Erythroblast (primary cell): ENCODE measurements at places on chromosomes 3 and 15.

DNA sequence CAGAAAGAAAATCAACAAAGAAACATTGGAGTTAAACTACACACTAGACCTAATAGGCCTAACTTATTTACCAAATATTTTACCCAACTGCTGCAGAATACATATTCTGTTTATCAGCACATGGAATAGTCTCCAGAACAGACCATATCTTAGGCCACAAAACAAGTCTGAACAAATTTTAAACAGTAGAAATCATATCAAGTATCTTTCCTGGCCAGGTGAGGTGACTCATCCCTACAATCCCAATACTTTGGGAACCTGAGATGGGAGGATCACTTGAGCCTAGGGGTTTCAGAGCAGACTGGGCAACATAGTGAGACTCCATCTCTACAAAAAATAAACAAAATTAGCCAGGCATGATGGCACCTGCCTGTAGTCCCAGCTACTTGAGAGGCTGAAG, 18.1 kb upstream of the KPNA4 start:
- no peak for DNase-seq

GRCh38 chr3:62416144-62416543, 42.8 kb upstream of the FEZF2 start:
- no peak for DNase-seq

DNA sequence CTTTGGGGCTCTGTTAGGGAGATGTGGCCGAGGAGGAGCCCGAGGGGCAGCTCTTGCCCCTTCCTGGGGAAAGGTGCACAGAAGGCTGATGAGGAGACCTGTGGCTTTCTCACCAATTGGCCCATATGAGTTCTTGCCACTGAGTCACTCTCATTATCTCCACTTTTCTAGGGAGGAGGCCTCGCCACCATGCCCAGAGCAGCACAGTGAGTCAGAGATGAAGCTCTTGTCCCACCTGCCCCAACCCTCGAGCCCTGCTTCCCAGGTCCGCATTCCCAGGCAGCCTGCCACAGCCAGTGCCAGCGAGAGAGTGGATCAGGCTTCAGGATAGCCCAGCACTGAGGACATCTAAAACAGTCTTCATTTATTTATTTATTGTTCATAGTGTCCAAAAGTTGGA, 53.5 kb downstream of the AMOTL2 start:
- no peak for DNase-seq

- DNase-seq: no peak
Observed at GRCh38 chr3:188529228-188529627, 375.3 kb downstream of the LPP start.

- no peak for DNase-seq
Observed at GRCh38 chr15:42159381-42160015, 3.1 kb upstream of the PLA2G4F start.

- DNase-seq: no peak
Observed at GRCh38 chr3:42052484-42053351, 38.4 kb upstream of the TRAK1 start.

DNA sequence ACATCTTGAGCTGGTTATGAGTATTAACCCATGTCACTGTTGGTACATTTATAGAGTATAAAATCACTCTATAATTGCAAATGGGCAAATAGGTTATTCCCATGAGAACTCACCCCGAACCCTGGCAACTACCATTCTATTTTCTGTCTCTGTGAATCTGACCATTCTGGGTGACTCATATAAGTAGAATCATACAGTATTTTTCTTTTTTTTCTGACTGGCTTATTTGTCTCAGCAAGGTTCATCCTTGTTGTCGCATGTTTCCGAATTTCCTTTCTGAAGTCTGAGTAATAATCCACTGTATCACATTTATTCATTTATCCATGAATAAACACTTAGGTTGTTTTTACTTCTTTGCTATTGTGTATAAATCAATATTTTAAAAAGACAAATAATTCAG, 59.9 kb upstream of the CHRM5 start:
- DNase-seq: no peak

DNA sequence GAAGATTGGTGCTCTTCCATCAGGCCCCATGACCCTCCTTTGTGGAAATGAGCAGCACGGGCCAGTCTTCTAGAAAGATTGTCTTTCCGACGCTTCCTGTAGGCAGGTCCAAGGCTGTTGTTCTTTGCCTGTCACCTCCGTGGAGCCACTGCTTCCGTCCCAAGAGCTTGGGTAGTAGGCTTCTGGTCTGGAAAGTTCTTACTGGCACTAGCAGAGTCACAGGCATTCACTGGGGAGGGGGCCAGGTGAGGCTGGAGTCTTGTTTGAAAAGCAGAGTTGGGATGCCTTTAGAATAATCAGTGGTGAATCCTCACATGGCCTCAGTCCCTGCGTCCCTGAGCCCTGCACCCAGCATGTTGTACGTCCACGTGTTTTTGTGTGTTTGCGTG, 76.2 kb upstream of the ADPGK start:
- DNase-seq: no peak

DNA sequence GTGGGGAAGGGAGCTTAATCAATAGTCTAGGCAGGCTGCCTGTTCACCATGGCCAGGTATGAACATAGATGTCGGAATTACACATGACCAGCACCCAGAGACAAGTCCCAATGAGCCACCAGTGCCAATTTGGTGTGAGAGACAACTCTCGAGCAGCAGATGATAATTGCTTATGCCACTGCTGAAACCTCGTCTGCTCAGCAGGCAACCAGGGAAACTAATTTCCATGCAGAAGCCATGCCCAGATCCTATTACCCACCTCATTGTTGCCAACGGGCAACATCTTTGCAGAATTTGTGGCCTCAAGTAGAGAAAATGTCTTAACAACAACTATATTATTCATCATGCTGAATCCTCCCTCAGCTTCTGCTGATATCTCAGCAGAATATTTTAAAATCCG, 84.9 kb downstream of the CGGBP1 start:
- DNase-seq: no peak

- DNase-seq: no peak
Observed at GRCh38 chr3:54968546-54969172, 40.8 kb upstream of the LRTM1 start.

GRCh38 chr3:41792806-41793205, 169.1 kb downstream of the ULK4 start:
- DNase-seq: no peak

DNA sequence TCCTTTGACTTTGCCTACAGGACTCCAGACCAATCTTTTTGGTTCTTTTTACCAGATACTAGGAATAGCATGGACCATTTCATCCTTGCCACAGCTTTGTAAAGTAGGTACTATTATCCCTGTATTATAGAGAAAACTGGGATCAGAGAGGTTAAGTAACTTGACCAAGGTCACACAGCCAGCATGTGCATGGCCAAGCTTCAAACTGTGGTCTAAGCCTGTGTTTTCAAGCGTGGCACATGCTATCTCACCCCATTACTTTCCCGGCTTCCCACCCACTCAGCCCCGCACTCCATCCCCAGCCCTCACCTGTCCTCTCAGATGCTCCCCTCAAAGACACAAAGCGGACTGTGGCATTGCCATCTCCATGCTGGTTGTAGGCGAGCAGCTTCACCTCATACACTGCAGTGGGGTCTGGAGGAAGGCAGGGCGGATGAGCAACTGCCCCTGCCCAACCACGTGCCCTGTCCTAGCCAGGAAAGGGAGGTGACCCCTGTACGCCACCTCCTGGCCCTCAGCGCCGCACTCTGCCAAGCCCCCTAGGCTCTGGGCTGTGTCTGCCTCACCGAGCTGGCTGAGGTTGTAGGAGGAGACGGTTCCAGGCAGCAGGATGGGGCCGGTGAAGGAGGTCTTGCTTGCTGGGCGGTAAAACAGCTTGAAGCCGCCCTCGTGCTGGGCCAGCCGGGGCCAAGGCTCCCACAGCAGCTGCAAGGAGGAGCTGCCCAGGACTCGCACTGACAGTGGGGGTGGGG, 25.7 kb downstream of the RNU5B-1 start:
- no peak for DNase-seq

- DNase-seq: no peak
Observed at GRCh38 chr15:77838061-77838460, 205.3 kb upstream of the LINGO1 start.

- no peak for DNase-seq
Observed at GRCh38 chr15:97902140-97902780, 58.2 kb upstream of the ARRDC4 start.

DNA sequence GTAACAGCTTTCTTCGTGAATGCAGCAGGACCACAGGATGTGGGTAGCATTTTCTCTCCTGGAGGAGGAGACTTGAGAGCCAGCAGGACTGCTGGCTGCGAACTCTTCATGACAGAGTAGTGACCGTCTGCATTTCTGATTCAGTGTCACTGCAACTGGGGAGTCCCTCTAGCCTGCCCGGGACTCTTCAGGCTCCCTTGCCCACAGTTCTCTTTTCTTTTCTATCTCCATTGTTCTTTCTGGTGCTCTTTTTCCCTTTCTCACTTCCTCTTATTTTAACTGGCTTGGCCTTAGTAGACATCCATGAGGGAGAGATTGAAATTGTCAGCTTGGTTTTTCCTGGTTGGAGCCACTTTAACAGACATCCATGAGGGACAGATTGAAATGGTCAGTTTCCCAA, 49.9 kb upstream of the P2RY1 start:
- no peak for DNase-seq

DNA sequence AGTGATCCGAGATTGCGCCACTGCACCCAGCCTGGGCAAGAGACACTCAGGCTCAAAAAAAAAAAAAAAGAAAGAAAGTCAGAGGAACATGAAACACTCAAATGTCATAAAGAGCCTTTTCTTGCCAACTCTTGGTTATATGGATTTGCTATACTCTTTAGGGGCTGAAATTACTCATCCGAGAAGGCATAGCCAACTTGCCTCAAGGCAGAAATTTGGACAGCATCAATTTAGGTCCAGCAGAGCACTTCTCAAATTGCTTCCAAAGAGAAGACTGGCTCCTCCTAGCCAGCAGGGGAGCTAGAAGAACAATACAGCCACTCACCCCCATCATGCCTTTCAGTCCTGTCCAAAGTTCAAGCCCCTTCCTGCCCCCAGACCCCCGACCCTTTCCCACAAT, 43.8 kb downstream of the OSBPL10 start:
- DNase-seq: no peak

GRCh38 chr3:196942915-196943277, 568 bp upstream of the NCBP2 start:
- DNase-seq: peak; percentile 61

- no peak for DNase-seq
Observed at GRCh38 chr3:114848082-114848481, 299.0 kb downstream of the ZBTB20 start.

DNA sequence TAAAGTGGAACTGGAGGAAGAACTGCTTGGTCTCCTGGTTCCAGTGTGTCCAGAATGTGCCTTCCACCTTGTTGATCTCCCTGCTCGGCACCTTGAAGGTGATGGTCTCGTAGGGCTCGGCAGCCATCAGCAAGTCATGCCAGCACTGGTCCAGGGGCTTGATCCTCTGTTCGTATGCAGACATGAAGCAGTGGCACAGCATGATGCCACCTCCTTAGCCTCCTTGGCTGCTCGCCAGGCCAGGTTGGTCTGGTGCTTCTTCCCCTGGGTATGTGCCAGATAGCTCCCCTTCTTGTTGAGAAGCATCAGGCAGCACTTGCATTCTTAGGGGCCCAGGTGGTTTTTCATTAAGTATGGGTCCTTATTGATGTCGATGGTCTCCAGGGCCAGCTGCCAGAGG, 17.8 kb upstream of the TXNRD3 start:
- no peak for DNase-seq

- peak; percentile 64 for DNase-seq
Observed at GRCh38 chr3:37967260-37967881, 23.2 kb upstream of the VILL start.

DNA sequence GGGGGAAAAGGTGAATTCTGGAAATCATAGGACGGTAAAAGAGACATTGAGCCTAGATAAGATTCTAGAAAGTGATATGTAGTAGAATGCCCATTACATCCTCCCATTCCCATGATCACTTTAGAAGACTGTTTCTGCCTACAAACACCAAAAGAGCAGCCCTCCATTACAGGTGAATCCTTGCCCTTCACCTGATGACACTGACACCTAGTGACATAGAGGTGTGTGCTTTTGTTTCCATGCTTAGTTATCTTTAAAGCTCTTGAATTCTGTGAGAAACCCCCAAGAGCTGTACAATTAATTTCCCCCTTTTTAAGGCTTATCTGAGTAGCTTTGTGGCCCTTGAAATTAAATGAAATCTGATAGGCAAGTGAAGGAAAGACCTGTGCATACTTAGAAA, 8.3 kb upstream of the BBX start:
- no peak for DNase-seq

- no peak for DNase-seq
Observed at GRCh38 chr3:117736846-117737245, 1027.3 kb downstream of the TUSC7 start.

GRCh38 chr3:155891321-155891720, 20.9 kb downstream of the GMPS start:
- DNase-seq: no peak

DNA sequence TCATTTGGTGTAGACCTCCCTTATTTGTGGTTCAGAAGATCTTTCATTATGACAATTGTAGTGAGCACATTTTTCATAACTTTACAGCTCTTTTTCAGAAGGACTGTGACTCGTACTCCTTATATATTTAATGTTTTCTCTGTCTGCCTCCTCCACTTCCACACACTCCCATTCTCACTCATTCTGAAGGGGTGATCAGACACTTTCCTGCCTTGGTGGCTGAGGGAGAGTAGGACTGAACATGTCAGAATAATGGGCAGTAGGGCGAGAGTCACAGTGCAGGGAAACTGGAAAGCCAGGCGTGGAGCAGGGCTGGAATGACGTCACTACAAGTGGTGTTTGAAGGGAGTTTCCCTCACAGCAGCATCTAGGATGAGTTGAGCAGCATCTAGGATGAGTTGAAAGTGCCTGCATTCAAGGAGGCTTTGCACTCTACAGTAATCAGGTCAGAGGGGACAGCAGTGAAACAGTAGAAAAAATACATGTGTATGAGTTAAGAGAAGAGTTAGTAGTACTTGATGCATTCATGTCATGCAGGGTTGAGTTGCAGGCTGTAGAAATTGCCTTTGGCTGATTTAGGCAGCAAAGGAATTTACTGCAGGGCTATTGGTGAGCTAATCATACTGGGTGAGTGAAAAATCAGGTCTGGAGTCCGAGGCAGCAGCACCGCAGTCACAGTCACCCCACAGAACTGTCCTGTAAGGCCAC, 36.3 kb upstream of the FBXL22 start:
- no peak for DNase-seq

- DNase-seq: no peak
Observed at GRCh38 chr3:48184299-48184698, 3.9 kb downstream of the CDC25A start.

- DNase-seq: no peak
Observed at GRCh38 chr3:98433764-98434163, 29.2 kb upstream of the OR5K1 start.

DNA sequence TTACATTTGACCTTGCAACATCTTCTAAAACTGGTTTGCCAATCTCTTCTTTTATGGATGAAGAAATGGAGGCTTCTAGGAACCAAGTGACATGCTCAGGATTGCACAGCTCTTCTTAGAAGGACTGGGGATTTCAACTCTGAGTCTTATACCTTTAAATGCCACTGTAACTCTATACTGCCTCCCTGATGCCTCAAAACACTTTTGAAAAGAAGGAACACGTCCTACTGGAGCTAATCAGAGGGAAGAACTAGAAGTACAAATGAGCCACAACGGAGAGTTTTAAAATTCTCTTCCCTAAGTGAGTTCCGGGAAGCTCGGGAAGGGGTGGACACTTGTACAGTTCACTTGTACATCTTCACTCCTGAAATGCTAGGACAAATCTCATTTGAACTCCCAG, 949 bp upstream of the MITF start:
- peak; percentile 26 for DNase-seq
